Fibroblast of upper back skin (primary cell): ENCODE measurements at places on chromosomes 13 and 19.

DNA sequence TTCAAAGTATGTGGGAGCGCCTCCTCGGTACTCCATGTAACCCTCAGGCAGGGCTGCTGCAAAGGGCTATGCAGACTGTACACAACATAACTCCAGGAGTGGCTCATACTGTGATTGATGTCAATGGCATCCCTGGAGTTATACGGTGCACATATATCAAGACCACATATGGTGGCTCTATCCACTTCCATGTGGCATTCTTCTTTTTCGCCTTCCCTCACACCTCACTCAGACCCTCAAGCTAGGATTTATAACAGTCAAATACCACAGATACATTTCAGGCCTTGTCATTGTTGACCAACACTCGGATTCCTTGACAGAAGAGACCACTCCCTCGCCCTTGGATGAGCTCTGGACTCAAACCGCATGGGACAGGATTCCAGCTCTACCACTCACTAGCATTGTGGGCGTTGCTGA lies 11.3 kb upstream of the UBL3 start:
- peak; percentile 99 for DNase-seq

- no peak for DNase-seq
Measured at GRCh38 chr13:114108894-114109293, 23.5 kb downstream of the RASA3 start.

GRCh38 chr13:100580045-100580444 lies 8.5 kb downstream of the GGACT start:
- DNase-seq: no peak

- DNase-seq: no peak
Measured at GRCh38 chr19:57068921-57069697, 50.7 kb upstream of the USP29 start.

- no peak for DNase-seq
Measured at GRCh38 chr19:3963458-3964255, 7.2 kb downstream of the DAPK3 start.

DNA sequence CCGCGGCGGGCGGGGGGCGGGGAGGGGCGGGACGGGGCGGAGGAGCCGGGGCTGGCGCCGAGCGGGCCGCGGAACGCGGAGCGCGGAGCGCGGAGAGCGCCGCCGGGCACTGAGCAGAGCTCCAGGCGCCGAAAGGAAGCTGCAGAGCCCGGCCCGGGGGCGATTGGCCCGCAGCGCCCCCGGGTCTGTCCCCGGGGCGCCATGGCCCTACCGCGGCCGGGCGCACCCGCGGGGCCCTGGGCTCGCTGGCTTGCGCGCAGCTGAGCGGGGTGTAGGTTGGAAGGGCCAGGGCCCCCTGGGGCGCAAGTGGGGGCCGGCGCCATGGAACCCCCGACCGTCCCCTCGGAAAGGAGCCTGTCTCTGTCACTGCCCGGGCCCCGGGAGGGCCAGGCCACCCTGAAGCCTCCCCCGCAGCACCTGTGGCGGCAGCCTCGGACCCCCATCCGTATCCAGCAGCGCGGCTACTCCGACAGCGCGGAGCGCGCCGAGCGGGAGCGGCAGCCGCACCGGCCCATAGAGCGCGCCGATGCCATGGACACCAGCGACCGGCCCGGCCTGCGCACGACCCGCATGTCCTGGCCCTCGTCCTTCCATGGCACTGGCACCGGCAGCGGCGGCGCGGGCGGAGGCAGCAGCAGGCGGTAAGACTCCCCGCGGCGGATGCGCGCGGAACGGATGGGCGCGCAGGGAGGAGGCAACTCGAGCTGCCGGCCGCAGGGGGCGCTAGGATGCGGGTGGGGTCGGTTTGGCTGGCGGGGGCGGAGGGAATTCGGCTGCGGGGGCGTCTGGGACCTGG lies at the start of gene PDE4A:
PDE4A (plus strand) TSS at position 95 of the 796 bp plus-strand sequence; CDS start at position 322, 227 bp downstream.
- no peak for DNase-seq

- DNase-seq: no peak
Measured at GRCh38 chr19:12821761-12822160, 12.6 kb downstream of the RTBDN start.

DNA sequence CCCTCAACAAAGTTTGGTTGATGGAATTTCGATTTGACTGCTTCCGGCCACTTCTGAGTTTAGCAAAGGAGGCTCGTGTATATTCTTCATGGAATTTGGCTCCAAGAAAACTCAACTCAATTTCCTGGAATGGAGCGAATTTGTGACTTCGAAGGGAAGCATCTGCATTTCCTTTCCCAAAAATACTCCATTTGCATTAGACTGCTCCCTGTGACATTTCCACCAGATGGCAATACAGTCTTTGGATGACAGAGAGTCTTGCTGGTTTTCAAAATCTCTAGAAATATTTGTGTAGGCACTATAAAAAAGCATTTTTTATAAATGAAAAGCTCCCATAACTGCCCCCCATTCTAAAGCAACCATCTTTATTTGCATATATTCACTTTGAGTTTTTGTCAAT lies 4.1 kb downstream of the C1QTNF9 start:
- DNase-seq: peak; percentile 7

DNA sequence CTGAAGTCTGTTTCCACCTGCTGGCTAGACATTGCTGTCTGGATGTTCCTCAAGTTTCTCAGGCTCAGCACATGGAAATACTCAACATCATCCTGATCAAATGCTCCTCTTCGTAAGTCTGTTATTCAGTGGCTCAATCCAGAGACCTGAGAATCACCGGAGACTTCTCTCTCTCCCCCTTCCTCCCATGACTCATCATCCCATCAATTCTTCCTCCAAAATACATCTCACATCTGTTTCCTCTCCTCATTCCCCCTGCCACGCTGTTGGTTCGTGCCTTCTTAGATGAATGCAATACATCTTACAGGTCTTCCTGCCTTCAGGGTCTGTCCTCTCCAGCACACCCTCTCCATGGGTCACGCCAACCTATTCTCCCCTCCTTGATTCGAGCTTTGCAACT lies 7.4 kb upstream of the RXFP2 start:
- peak; percentile 21 for DNase-seq

DNA sequence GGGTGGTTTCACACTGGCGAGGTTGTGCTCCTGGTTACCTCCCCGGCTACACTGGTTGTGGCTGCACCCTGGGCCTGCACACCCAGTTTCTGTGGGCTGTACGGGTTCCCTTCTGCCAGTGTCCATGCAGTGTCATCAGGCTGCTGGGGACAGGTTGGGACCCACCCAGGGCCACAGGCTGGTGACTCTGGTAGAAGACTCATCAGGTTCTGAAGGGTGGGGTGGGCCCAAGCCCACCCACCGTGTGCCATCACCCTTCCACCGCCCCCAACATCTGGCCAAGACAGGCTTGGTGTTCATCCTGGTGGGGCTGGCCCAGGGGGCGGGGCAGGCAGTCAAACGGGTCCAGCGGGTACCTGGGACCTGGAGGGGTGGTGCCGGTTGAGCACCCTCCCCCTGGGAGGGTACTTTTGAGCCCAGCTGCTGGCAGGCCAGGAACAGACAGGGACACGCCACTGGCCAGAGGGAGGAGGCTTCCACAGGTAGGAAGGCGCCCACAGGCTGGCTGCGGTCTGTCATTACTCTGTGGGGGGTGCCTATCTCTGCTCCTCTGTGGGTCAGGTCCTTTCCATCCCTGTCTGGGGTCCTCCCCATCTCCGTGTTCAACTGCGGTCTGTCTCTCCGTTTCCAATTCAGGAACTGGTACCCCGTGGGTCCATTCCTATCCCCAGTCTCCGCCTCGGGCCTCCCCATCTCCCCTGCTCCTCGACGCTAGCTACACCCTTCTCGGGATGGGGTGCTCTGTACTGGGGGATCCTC lies at the start of gene RNF225:
RNF225 (plus strand) TSS at position 437 of the 759 bp plus-strand sequence. CDS start 434 bp downstream, outside the sequence.
- no peak for DNase-seq

DNA sequence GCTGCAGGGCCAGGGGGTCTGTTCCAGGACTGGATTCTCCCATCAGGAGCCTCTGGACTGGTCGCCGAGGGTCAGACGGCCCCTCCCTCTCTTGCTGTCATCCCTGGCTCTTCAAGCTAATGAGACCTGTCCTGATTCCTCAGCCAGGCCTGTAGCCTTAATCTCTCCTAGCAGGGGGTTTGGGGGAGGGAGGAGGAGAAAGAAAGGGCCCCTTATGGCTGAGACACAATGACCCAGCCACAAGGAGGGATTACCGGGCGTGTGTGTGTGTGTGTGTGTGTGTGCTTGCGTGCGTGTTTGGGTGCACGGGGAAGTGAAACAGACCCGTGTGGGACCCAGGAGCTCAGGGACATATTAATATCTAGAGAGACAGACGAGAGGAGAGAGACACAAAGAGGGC lies 1.9 kb upstream of the CRX start:
- DNase-seq: no peak

DNA sequence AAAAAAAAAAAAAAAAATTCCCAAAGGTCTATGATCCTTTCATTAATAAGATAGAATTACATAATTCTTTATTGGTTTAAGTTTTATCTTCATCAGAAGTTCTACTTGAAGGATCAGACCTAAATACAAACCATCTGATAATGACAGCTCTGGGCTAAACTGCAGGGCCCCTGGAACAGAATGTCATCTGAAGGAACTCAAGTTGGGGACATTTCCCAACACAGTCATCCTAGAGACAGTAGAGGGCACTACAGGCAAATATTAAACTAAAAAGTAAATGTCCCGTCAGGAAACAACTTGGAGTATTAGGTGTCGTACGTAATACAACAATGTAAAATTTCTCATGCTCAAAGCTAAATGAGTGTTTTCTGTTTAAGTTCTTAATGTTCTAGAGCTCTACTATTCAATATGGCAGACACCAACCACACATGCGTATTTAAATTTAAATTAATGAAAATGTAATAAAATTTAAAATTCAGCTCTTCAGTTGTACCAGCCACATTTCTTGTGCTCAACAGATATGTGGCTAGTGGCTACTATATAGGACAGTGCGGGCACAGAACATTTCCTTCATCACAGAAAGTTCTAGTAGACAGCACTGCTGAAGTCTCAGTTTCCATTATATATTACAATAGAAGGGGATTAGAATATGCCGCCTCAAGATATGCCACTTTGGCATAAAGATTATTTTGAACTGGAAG lies 21.8 kb upstream of the NAXD start:
- DNase-seq: peak; percentile 55
